ENCODE measurements at places on chromosomes 6 and 20. TPM values are rescaled to one million over a fixed set of nuclear protein-coding genes. Genes with fewer than 3 reads are reported as not detected.

The ZC2HC1B gene
- total RNA-seq: not detected

The CBLN4 gene
- total RNA-seq: 17.8 TPM

GRCh38 chr6:157711060-157711459, 112.0 kb upstream of the SNX9 start:
- no peaks in the 10 kb centered on the region for H3K4me1 ChIP-seq
- no peaks in the 10 kb centered on the region for H3K27me3 ChIP-seq

- no peak overlapping the region for H3K4me3 ChIP-seq
- no peaks in the 10 kb centered on the region for H3K4me1 ChIP-seq
- H3K27ac ChIP-seq: no peak overlapping the region
These were observed 282.9 kb upstream of the RNF217 start for GRCh38 chr6:124679387-124679786.

GRCh38 chr6:23003671-23004467, 434.5 kb downstream of the HDGFL1 start:
- H3K4me3 ChIP-seq: no peak overlapping the region
- no peak overlapping the region for H3K27ac ChIP-seq
- no peaks in the 10 kb centered on the region for H3K4me1 ChIP-seq
- H3K27me3 ChIP-seq: no peaks in the 10 kb centered on the region

DNA sequence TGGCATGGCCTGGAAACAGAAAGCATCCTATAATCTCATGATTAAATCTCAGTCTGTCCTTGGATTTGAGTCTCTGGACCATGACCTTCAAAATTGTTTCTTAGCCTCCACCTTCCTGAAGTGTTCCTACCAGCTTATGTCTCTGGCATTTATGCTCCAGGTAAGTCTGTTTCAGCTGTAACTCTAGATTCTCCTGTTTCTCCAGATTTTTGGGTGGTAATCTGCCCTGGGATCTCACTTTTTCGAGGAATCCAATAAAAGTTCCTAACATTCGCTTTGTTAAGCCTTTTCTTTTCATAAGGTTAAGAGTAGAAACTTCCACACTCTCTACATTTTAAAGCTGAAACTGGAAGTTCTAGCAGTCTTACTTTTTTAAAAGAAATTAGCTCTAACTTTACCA, 318.5 kb downstream of the C6orf118 start:
- no peak overlapping the region for H3K27ac ChIP-seq
- H3K36me3 ChIP-seq: no peaks in the 10 kb centered on the region
- no peaks in the 10 kb centered on the region for H3K27me3 ChIP-seq
- H3K4me3 ChIP-seq: no peak overlapping the region
- H3K4me1 ChIP-seq: no peaks in the 10 kb centered on the region

DNA sequence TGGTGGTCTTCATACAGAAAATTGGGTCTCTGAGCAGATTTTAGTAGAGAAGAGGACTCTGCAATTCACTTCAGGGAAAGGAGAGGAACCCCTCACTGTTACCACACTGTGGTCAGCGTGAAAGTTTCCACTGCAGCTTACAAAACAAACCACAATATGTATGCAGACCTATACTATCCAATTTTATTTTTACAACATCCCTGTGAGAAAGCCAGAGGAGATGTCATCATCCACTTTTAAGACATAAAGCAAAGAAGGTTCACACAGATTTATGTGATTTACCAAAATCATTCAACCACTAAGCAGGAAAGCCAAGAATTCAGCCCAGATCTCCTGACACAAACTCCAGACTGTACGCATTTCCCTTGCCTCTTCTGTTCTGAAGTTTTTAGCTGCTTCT, 442.4 kb downstream of the FRK start:
- no peak overlapping the region for H3K4me3 ChIP-seq
- no peaks in the 10 kb centered on the region for H3K4me1 ChIP-seq
- no peak overlapping the region for H3K27ac ChIP-seq
- H3K27me3 ChIP-seq: no peaks in the 10 kb centered on the region
- no peaks in the 10 kb centered on the region for H3K36me3 ChIP-seq

All from spinal cord (tissue), 10 donors.